Progenitor cell of endocrine pancreas (in vitro differentiated cells): ENCODE measurements at places on chromosomes 4 and X.

DNA sequence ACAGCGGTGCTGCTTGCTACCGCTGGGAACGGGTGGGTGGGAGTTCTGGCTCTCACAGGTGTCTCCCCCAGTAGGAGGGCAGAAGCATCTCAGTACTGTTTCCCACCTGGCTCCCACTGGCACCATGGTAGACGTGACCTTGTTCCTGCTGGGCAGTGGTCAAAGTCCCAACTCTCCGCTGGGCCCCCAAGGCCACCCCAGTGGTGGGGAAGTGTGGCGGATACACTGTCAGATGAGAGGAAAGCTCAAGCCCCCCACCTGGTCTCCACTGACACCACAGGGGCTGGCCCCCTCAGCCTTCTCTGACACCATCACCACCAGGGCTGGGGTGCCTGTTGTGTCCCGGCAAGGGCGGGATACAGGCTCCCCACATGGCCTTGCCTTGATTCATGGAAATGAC lies 24.6 kb downstream of the LETM1 start:
- no peak for DNase-seq

GRCh38 chr4:89489338-89489771 lies 181.8 kb upstream of the GPRIN3 start:
- no peak for DNase-seq

DNA sequence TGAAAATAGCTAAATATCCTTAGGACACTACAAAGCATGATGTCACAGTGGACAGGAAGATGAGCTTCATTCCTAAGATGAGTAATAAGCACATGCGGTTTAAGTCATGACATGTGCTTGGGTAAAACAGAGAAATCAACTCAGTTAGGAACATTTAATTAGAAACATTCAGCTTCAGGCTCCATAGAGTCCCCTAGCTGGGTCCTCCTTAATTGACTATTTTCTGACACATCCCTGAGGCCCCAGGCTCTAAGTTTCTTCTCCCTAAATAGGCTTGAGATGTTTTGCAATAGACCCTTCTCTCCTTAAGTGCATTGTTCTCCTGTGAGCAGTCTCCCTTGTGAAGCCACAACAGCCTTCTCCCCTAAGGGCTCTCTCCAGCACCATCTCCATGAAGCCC lies 70.4 kb upstream of the ANXA3 start:
- no peak for DNase-seq

GRCh38 chr4:56764775-56765174 lies 56.7 kb downstream of the SPINK2 start:
- no peak for DNase-seq

GRCh38 chrX:110287605-110288004 lies 30.3 kb downstream of the AMMECR1 start:
- no peak for DNase-seq

DNA sequence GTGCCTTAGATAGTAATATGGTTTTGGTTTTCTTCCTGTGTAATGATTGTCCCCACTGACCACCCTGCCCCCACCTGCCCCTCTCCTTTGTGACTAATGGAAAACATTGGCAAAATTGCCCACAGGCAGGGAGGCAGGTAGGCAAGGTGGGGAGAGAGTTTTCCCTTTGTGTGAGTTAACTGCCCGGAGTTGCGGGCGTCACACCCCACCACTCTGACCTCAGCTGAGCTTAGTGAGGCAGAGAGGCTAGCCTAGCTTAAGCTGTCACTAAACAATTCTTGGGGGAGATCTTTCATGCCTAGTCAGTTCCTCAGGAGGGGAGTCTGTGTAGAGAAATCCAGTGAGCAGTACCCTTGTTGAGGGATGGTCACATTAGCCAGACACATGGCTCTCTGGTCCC lies 245.3 kb downstream of the BCOR start:
- no peak for DNase-seq

- DNase-seq: no peak
Measured at GRCh38 chr4:88854481-88854880, 156.9 kb upstream of the NAP1L5 start.
